Progenitor cell of endocrine pancreas (in vitro differentiated cells): ENCODE measurements at places on chromosomes 16 and 17.

DNA sequence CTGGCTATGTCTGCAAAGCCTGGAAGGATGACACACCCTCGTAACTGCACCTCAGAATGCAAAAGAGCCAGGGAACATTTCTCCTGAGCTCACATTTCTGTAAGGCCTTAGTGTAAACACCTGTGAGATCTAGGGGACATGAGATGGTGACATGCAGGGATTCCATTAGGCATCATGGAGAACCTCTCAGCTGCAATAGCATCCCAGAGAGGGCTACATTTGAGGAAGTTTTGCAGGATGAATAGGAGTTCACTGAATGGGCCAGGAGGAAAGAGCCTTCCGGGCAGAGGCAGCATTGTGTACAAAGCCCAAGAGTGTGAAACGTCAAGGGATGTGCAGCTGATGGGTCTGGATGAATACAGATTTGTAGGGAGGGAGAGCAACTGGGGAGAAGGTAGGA lies 223.0 kb upstream of the RPL38 start:
- DNase-seq: no peak

- DNase-seq: no peak
These were observed 42.1 kb downstream of the SRCIN1 start for GRCh38 chr17:38563362-38564253.

GRCh38 chr17:31269036-31269577 lies 27.9 kb downstream of the OMG start:
- DNase-seq: no peak

DNA sequence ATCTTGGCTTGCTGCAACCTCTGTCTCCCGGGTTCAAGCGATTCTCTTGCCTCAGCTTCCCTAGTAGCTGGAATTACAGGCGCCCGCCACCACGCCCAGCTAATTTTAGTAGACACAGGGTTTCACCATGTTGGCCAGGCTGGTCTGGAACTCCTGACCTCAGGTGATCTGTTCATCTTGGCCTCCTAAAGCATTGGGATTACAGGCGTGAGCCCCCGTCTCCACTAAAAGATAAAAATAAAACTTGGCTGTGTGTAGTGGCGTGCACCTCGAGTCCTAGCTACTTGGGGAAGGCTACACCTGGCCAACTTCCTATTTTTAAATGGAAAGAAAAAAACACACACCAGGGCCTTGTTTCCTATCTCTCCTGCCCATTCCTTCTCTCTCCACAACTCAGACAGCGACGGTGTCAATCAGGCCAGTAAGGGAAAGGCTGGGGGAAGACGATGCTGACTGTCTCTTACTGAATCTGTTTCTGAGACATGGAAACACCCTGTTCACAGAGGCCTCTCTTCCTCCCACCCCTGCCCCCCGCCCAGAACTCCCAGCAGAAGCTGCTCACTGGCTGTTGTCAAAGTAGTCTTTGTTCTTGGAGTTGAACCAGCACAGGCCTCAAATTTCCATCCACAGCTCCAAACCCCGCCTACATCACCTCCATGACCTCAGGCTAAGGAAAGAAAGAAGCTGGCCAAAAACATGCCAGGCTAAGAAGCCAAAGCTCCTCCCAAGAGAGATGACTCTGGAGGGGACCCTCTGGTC lies 96.6 kb downstream of the NXN start:
- no peak for DNase-seq

DNA sequence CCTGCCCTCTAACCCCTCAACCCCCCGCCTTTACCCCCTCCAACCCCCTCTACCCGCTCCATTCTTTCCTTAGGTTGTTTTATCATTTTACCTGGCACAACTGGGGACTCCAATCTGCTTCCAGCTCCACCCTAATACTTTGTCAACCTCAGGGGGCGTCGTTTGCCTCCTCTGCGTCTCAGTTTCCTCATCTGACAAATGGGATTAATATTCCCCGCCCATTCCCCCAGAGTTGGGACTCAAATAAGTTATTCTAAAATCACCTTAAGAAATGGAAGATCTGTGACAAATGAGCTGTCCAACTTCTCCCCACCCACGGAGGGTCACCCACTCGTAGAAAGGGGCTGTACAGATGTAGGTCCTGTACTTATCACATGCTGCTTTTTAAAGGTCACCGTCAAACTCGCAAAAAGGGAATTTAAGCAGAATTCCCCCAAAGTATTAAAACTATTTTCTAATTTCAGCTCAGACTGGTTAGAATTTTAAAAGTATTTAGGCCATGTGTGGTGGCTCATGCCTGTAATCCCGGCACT lies 40.6 kb upstream of the CPNE2 start:
- no peak for DNase-seq

- no peak for DNase-seq
These were observed 10.1 kb upstream of the SLC16A5 start for GRCh38 chr17:75077496-75078283.

GRCh38 chr16:69003500-69003899 lies 102.0 kb upstream of the HAS3 start:
- no peak for DNase-seq

- DNase-seq: no peak
These were observed 45.8 kb downstream of the TENT4B start for GRCh38 chr16:50198802-50199403.

DNA sequence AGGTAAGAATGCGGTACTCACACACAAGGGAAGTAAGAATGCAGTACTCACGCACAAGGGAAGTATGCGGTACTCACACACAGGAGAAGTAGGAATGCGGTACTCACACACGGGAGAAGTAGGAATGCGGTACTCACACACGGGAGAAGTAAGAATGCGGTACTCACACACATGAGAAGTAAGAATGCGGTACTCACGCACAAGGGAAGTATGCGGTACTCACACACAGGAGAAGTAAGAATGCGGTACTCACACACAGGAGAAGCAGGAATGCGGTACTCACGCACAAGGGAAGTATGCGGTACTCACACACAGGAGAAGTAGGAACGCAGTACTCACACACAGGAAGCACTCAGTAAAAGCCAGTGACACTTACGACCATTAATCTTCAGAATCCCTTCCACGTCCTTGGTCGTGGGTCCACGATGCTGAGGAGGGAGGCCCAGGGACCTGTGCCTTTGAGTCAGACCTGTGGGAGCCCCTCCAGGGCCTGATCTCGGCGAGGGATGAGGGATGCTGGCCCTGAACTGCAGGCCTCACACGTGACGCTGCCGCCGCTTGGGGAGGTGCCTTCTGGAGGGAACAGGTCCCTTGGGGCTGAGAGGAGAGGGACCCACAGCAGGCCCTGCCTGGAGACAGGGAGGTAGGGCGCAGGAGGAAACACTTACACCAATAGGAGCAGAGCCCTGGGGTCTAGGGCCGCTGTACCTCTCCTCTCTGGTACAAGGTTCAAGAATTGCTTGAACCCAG lies 20.2 kb downstream of the ABR start:
- no peak for DNase-seq

- DNase-seq: no peak
These were observed 69.3 kb downstream of the ABR start for GRCh38 chr17:1110541-1110861.

DNA sequence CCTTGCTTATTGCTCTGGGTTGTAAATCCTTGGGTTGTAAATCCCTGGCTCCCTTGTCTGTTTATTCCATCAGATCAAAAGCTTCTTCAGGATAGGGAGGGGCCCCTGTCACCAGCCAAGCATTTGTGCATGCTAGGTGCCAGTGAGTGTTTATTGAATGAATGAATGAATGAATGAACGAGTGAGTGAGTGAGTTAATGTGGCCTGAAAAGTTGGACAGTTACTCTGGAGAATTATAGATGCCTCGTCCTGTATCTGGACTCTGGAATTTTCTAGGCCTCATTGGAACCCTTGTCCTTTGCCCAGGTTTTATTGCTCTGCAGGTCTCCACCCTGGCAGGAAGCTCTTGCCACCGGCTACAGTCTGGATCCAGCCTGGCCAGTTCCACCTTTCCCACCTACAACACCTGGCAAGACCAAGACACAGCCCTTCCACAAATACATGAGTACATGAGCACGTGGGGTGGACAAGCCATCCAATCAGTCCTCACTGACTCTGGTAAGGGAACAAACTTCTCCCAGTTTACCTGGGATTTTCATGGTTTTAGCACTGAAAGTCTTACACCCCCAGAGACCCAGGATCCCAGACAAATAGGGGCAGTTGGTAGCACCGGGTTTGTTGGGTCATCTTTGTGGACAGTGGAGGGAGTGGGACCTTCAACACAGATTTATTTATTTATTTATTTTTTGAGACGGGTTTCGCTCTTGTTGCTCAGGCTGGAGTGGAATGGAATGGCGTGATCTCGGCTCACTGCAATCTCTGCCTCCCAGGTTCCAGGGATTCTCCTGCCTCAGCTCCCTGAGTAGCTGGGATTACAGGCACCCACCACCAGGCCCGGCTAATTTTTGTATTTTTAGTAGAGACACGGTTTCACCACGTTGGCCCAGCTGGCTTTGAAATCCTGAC lies 14.7 kb upstream of the CDH1 start:
- DNase-seq: no peak

- DNase-seq: no peak
These were observed 395.3 kb downstream of the HS3ST4 start for GRCh38 chr16:26087091-26087490.

GRCh38 chr17:57945996-57946797 lies 9.0 kb downstream of the CUEDC1 start:
- DNase-seq: no peak

- DNase-seq: no peak
These were observed 1.8 kb downstream of the IL27 start for GRCh38 chr16:28504707-28505404.

- DNase-seq: no peak
These were observed 63.1 kb downstream of the SPAG9 start for GRCh38 chr17:51057534-51057933.
